ENCODE measurements at places on chromosomes 12 and 14. TPM values are rescaled to one million over a fixed set of nuclear protein-coding genes. Genes with fewer than 3 reads are reported as not detected.

The SCN8A gene
- 0.35 TPM for total RNA-seq

The AKAP6 gene
- 87.1 TPM for total RNA-seq

- H3K36me3 ChIP-seq: no peaks in the 10 kb centered on the region
- no peak for DNase-seq
- H3K4me1 ChIP-seq: peaks cover 2% of the 10 kb centered on the region
- H3K27ac ChIP-seq: no peak overlapping the region
- H3K4me3 ChIP-seq: no peak overlapping the region
These were observed 391.4 kb downstream of the C12orf75 start for GRCh38 chr12:105721891-105722290.

GRCh38 chr14:67492538-67492937 is 4.0 kb upstream of the TMEM229B start:
- H3K36me3 ChIP-seq: no peaks in the 10 kb centered on the region
- no peak overlapping the region for H3K4me3 ChIP-seq
- H3K27me3 ChIP-seq: no peaks in the 10 kb centered on the region
- H3K27ac ChIP-seq: no peak overlapping the region
- peaks cover 5% of the 10 kb centered on the region for H3K4me1 ChIP-seq

DNA sequence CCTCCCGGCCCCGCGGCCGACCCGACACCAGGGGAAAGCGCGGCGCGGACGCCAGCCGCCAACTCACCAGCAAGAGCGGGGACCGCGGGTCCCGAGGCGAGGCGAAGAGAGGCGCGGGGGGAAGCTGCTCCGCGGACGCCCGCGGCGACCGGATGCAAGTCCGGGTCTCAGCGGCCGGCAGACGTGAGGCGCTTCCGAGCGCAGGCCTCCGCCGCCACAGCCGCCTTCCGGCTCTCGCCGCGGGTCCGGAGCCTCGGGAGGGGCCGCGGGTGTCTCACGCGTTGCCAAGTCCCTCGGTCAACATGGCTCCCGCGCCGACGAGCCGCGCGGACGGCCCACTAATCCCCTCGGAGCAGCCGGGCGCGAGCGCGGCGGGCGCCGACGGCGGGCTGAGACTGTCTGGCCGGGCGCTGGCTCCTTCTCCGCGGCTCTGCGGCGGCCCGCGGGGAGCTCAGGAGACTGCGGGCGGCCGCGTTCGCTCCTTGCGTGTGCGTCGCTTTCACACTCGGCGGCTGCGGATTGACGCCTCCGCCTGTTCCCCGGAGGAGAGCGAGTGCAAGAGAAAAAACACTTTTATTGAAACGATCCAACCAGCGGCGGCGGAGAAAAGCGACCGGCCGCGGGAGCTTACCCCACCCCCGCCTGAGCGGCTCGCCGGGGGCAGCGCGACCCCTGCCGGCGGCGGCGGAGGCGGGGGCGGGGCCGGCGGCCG is at the start of gene CDK17:
Gene CDK17 (minus strand): TSS at position 521 of the 712 bp plus-strand sequence. CDS start 65,603 bp downstream, outside the sequence.
- no peaks in the 10 kb centered on the region for H3K27me3 ChIP-seq
- H3K4me3 ChIP-seq: peak within 1 kb of the TSS; percentile 93
- peak within 1 kb of the TSS; percentile 95 for H3K27ac ChIP-seq
- H3K4me1 ChIP-seq: peaks cover 3% of the 10 kb centered on the region
- H3K36me3 ChIP-seq: no peaks in the 10 kb centered on the region
- peak; percentile 95 for DNase-seq

- DNase-seq: no peak
- no peaks in the 10 kb centered on the region for H3K36me3 ChIP-seq
- no peaks in the 10 kb centered on the region for H3K4me1 ChIP-seq
These were observed 112.3 kb downstream of the NRXN3 start for GRCh38 chr14:78282437-78282836.

DNA sequence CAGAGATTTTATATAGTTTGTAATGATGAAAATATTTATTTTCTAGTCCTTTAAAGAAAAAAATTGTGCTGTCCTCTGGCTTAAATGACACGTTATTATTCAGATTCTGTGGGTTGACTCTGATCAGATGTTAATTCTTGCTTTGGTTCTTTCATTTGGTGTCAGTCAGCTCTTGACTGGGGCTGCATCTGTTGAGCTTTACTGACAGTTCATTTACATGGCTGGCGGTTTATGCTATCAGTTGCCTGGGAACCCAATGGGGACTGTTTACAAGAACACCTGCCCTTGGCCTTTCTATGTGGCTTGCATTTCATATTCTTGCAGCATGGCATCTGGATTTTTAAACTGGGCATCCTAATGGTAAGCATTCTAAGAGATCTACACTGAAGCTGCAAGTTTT is 667.1 kb upstream of the FBXO33 start:
- H3K4me1 ChIP-seq: no peaks in the 10 kb centered on the region
- H3K27ac ChIP-seq: no peak overlapping the region

DNA sequence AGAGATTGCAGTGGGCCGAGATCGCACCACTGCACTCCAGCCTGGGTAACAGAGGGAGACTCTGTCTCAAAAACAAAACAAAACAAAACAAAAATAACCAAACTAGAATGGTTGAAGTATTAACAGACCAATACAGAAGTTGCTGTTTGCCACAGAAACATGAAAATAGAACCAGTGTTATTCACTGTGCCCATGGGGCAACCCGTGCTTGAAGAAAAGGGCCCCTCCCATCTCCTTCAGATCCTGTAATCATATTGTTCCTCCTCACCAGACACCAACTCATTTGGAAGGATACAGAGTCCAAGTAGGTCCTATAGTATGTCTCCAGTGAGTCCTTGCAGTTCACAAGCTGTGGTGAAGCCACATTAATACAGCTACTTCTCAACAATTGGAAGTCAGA is 30.9 kb downstream of the SLC35F4 start:
- no peaks in the 10 kb centered on the region for H3K36me3 ChIP-seq
- no peak overlapping the region for H3K27ac ChIP-seq
- no peak overlapping the region for H3K4me3 ChIP-seq
- no peaks in the 10 kb centered on the region for H3K27me3 ChIP-seq

GRCh38 chr12:124379938-124380754 is 85.3 kb downstream of the RFLNA start:
- no peak overlapping the region for H3K4me3 ChIP-seq
- H3K27me3 ChIP-seq: no peaks in the 10 kb centered on the region
- H3K4me1 ChIP-seq: peaks cover 57% of the 10 kb centered on the region

DNA sequence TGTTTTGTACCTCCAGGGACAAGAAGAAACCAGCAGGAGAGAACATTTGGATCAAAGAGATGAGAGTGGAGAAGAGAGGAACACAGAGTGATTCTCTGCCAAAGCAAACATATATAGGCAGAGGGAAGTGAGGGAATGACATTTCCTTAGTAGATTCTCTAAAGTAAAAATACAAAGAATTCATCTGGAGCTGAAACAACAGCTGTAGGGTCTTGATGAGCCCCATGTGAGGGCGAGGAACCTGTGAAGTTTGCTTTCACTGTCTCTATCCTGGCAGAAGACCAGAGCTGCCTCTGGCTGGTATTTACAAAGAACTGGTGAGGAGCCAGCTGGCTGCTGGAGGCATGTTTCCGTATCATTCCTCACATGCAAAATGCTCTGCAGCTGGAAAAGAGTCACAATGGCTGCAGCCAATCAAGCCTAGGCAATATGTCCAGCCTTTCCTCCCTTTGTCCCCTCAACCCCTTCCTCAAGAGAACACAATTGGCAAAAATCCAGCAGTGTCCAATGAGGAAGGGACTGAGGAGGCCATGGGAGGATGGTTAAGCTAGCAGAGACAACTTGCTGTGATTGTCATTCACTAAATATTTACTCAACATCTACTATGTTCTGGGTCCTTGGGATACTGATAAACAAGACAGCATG is 122.5 kb downstream of the PHLDA1 start:
- DNase-seq: peak; percentile 98
- no peaks in the 10 kb centered on the region for H3K27me3 ChIP-seq
- H3K4me3 ChIP-seq: no peak overlapping the region

DNA sequence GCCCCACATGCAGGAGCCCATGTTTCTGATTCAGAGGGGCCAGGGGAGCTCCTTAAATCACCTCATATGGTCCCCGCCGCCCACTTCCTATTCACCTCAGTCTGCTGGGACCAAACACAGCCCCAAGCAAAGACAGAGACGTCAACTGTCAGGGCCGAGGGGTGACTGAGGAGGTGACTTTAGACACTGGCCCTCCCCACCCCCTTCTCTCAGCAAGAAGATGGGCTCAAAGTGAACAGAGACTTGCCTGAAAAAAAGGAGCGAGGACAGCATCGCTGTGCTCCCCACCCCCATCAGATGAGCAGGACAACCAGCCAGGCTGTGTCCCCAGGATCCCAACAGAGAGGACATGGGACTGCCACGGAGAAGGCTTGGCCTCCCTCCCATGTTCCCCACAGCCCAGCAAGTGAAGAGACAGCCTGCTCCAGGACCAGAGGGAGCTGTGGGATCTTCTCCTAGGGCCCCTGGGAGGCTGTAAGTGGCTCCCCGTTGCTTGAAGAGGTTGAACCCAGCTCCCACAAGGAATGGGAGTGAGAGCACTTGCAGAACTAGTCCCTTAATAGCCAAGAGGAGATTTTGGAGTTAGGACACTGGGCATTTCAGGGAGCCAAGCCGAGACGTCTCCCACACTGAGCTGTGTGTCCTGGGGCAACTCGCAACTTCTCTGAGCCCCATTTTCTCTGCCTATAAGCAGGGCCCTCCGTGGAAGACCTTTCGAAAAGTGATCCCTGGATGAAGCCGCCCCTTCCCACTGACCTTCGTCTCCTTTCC is 1.3 kb upstream of the KRT79 start:
- H3K27me3 ChIP-seq: peaks cover 20% of the 10 kb centered on the region
- DNase-seq: no peak
- H3K4me1 ChIP-seq: no peaks in the 10 kb centered on the region
- no peaks in the 10 kb centered on the region for H3K36me3 ChIP-seq
- H3K4me3 ChIP-seq: no peak overlapping the region

GRCh38 chr12:132754160-132754932 is 7.3 kb downstream of the ANKLE2 start:
- H3K27ac ChIP-seq: no peak overlapping the region
- no peak overlapping the region for H3K4me3 ChIP-seq
- H3K36me3 ChIP-seq: peaks cover 55% of the 10 kb centered on the region
- H3K27me3 ChIP-seq: no peaks in the 10 kb centered on the region
- no peaks in the 10 kb centered on the region for H3K4me1 ChIP-seq
- no peak for DNase-seq

DNA sequence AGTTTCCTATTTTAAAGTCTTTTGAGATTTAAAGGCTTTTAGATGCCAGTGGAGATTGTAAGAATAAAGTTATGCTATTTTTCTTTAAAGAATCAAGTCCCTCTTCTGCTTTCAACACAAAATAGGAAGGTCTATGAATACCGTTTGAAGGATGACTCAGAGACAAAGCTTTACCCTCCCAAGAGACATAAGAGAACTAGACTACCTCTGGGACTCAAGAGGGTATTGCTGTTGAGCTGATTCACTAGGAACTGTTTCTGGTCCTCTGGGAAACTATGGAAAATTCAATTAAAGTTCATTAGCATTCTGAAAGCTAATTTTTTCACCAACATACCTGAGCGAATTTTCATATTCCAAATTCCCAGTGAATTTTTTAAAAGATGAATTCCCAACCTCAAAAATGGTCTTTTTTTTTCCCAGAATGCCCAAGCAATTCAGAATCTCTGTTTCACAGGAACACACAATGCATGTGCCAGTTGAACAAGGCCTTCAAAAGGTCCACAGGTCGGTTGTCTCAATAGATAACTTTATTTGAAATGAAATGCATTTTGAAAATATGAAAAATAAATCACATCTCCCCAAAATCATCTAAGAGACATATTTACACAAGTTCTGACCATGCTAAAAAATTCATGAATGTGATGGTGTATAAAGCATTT is 6.5 kb downstream of the PHLDA1 start:
- H3K27me3 ChIP-seq: no peaks in the 10 kb centered on the region
- peaks cover 4% of the 10 kb centered on the region for H3K4me1 ChIP-seq
- H3K27ac ChIP-seq: no peak overlapping the region
- no peak for DNase-seq

DNA sequence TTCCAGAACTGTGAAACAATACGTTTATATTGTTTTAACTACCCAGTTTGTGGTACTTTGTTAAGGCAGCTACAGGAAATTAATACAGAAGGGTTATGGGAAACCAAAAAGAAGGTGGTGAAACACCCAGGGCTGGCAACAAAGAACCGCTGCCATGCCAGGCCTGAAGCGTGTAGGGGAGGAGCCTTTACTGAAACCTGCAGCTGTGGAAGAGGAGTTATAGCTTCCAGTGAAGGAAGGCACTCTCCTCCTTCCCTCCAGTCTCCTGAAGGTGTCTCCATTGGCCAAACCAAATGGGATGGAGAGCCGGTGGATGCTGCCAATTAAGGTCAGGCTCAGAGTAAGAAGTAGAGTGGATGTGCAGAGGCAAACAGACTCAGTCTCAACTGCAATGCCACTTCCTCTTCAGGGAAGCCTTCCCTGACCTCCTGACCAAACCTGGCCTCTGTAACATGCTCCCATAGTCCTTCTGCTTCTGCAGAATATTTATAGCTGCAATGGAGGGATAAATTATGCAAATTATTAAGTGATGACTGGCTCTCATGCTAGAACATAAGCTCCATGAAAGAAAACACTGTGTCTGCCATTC is 168.3 kb downstream of the DAD1 start:
- H3K4me3 ChIP-seq: no peak overlapping the region
- no peak overlapping the region for H3K27ac ChIP-seq
- H3K27me3 ChIP-seq: no peaks in the 10 kb centered on the region
- H3K36me3 ChIP-seq: no peaks in the 10 kb centered on the region
- DNase-seq: no peak

- H3K36me3 ChIP-seq: no peaks in the 10 kb centered on the region
- H3K27ac ChIP-seq: no peak overlapping the region
- DNase-seq: no peak
- no peak overlapping the region for H3K4me3 ChIP-seq
- H3K4me1 ChIP-seq: no peaks in the 10 kb centered on the region
- H3K27me3 ChIP-seq: no peaks in the 10 kb centered on the region
These were observed 851.2 kb downstream of the GALC start for GRCh38 chr14:87141801-87142200.

The NPFF gene
- total RNA-seq: 0.98 TPM

The SERPINA10 gene
- total RNA-seq: not detected

GRCh38 chr12:10272467-10272866 is 35.2 kb upstream of the KLRD1 start:
- no peak for DNase-seq
- no peaks in the 10 kb centered on the region for H3K27me3 ChIP-seq
- H3K27ac ChIP-seq: no peak overlapping the region

The PLBD1 gene
- total RNA-seq: 23.2 TPM

GRCh38 chr12:29726321-29726692 is 57.4 kb downstream of the TMTC1 start:
- no peaks in the 10 kb centered on the region for H3K27me3 ChIP-seq
- peak overlapping the region; percentile 64 for H3K27ac ChIP-seq
- no peak overlapping the region for H3K4me3 ChIP-seq
- H3K4me1 ChIP-seq: peaks cover 38% of the 10 kb centered on the region
- peak; percentile 61 for DNase-seq

- DNase-seq: no peak
- no peaks in the 10 kb centered on the region for H3K36me3 ChIP-seq
- H3K27me3 ChIP-seq: no peaks in the 10 kb centered on the region
- H3K27ac ChIP-seq: no peak overlapping the region
These were observed 119.1 kb downstream of the ITPR2 start for GRCh38 chr12:26713885-26714383.
